Spinal cord (tissue), 10 donors: ENCODE measurements at places on chromosomes 11 and 22. TPM values are rescaled to one million over a fixed set of nuclear protein-coding genes. Genes with fewer than 3 reads are reported as not detected.

DNA sequence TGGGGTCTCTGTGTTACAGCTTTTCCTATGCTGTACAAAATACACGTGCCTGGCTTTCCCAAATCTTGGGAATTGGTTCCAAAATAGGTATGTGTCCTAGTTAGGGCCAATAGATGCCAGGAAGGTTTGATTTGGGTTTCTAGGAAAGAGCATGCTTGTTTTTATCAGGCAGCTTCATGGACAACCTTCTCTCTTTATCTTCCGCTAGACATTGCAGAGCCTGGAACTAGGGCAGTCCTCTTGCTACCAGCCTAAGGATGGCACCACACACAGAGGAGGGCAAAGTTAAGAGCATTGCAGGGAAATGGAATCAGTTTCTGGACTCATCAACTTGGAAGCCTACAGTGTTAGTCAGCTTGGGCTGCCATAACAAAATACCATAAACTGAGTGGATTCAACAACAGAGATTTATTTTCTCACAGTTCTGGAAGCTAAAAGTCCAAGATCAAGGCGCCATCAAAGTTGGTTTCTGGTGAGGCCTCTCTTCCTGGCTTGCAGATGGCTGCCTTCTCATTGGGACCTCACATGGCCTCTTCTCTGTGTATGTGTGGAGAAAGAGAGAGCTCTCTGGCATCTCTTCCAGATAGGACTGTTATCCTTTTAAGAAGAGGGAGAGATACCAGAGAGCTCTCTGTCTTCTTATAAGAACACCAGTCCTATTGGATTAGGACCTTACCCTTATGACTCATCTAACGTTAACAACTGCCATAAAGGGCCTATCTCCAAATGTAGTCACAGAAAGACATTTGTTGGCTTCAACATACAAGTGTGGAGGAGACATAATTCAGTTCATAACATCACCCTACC is 27.3 kb upstream of the CREB3L1 start:
- DNase-seq = no peak

DNA sequence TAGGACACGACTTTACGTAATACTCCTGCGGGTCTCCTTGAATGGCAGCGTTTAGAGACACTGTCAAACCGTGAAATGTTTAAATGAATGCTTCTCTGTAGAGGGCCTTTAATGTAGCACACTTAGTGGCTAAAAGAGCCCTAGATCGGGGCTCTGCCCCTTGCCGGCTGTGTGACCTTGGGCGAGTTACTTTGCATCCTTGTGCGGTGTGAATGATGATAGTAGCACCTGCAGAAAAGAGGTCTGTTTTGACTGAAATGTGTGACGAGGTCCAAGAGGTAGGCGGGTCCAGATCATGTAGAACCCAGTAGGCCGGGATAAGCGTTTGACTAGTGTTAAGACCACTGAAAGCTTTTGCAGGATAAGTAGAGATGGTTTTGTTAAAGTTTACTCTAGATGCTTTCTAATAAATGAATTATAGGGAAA is 866 bp downstream of the MED17 start:
- DNase-seq = peak; percentile 33

DNA sequence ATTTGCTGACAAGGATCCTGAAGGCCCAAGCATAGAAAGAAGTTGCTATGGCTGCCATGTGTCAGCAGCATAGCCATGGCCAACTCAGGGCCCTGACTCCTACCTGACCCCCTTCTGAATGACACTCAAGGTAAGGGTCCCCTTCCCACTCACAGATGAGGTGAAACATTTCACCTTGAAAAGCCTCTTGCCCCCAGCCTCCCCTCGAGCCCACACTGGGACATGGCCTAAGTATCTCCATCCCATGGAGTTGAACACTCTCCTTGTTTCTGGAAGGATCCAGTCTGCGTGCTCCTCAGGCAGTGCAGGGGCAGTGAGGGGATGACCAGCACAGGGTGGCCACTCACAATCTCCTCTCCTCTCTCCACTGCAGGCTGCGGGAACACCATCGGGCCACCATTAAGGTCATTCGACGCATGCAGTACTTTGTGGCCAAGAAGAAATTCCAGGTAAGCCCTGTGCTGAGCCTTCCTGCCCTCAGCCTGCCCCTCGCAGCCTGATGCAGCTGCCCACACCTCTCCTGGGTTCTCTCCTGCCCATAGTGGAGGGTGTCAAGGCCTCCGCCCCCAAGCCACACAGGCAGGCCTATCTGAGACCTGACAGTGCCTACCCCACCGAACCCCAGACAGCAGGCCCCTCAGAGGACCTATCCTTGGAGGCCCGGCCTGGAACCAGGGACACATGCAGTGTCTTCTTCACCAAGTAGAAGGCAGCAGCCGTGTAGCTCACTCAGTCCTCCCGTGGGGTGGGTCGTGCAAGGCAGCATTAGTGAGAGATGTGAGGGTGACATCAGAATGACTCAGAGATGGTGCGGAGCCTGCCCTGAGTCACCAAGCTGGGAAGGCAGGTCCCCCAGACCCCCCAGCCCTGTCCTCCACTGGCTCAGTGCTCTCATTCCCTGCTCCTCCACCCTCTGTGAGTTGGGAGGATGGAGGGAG is 68.9 kb upstream of the KCNQ1OT1 start:
- DNase-seq = no peak

- no peak for DNase-seq
Measured at GRCh38 chr22:27669798-27670599, 131.6 kb downstream of the MN1 start.

LAMTOR1 gene
- total RNA-seq = 81.4 TPM
